SW480 (cell line): ENCODE measurements at places on chromosomes 13 and 19.

DNA sequence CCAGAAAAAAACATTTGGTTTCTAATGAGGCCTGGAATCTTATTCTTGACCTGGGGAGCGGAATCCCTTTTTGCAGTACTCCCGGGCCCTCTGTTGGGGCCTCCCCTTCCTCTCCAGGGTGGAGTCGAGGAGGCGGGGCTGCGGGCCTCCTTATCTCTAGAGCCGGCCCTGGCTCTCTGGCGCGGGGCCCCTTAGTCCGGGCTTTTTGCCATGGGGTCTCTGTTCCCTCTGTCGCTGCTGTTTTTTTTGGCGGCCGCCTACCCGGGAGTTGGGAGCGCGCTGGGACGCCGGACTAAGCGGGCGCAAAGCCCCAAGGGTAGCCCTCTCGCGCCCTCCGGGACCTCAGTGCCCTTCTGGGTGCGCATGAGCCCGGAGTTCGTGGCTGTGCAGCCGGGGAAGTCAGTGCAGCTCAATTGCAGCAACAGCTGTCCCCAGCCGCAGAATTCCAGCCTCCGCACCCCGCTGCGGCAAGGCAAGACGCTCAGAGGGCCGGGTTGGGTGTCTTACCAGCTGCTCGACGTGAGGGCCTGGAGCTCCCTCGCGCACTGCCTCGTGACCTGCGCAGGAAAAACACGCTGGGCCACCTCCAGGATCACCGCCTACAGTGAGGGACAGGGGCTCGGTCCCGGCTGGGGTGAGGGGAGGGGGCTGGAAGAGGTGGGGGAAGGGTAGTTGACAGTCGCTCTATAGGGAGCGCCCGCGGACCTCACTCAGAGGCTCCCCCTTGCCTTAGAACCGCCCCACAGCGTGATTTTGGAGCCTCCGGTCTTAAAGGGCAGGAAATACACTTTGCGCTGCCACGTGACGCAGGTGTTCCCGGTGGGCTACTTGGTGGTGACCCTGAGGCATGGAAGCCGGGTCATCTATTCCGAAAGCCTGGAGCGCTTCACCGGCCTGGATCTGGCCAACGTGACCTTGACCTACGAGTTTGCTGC is at the start of gene ICAM4:
Gene ICAM4, plus strand, starts transcription at position 153 of the 935 bp plus-strand sequence. Its CDS starts 58 bp downstream, at position 211.
- DNase-seq, result no peak

DNA sequence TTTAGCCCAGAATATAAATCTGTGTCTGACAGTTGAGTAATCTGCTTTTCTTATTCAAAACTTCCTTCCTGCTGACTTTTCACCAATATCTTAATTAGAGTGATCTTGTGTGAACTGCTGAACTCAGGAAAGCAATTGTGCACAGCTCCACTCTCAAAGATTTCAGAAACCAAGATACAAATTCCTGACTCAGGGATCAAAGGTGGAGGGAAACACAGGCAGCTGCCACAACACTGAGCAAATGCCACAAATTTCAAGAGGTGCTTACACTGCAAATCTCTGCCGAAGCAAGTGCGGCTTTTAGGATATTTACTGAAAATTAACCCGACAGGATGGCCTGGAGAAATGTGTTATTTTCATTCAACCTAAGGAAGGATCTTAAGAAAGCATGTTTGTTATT is 111.4 kb downstream of the STOML3 start:
- DNase-seq, result peak; percentile 3

GRCh38 chr19:23571175-23571574 is 115.8 kb downstream of the ZNF675 start:
- DNase-seq, result no peak

DNA sequence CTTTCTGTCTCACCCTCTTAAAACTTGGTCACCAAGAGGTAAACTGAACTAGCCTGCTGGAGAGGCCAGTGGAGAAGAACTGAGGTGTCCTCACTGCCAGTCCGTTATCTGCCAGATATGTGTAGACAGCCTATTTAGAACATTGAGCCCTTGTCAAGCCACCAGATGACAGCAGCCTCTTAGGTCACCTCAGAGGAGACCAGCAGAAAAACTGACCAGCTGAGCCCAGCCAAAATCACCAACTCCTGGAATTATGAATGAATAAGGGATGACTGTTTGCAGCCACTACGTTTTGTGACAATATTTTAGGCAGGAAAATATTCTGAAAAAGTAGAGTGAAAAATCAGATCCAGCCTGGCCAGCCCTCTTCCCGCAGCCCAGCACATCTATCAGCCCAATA is 513.9 kb downstream of the DCT start:
- no peak for DNase-seq

DNA sequence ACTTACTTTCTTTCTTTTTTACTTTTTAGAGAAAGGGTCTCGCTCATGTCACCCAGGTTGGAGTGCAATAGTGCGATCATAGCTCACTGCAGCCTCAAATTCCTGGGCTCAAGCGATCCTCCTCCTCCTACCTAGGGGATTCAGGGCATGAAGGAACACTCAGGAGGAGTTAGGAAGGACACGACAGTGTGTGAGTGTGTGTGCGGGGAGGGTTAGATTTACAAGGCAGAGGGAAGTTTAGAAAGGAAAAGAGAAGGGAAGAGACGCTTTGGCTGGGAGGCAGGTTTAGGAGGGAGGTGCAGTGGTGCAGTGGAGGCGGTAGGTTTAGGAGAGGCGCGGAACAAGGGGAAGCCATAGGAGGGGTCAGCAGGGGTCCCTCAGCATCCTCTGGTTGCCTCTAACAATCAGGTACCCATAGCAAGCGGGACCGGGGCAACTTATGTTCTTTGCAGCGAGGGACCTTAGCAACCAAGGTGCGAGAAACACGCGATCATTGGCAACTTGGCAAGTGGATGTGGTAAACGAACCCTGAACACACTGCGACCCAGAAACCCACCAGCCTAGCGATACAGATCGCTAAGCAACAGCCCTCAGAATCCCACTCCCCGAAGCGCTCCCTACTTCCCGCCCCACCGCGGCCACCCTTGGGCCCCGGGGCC is 501 bp downstream of the SIRT2 start:
- no peak for DNase-seq

GRCh38 chr19:45153339-45154063 is 7.3 kb downstream of the NKPD1 start:
- DNase-seq, result no peak

DNA sequence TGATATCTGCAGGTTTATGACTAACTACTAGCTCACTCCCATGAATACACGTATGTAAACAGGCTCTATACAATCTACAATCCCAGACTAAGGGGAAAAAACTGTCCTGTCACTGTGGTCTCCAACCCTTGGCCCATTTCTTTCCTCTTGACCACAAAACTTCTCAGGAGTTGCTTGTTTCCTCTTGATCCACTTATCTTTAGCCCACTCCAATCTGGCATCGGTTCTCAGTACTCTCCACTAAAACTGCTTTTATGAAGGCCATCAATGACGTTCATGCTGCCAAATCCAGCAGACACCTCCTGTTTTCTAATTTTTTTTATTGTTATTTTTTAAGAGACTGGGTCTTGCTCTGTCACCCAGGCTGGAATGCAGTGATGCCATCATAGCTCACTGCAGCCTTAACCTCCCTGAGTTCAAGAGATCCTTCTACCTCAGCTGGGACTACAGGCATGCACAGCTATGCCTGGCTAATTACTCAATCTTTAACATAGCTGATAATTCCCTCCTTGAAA is 31.9 kb upstream of the USPL1 start:
- DNase-seq, result no peak

DNA sequence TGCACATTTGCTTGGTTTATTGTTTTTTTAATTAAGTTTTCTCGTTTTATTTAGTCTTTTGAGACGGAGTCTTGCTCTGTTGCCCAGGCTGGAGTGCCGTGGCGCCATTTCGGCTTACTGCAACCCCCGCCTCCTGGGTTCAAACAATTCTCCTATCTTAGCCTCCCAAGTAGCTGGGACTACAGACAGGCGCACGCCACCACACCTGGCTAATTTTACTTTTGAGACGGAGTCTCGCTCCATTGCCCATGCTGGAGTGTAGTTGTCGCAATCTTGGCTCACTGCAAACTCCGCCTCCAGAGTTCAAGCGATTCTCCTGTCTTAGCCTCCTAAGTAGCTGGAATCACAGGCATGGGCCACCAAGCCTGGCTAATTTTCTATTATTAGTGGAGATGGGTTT is 1.3 kb downstream of the RPS9 start:
- no peak for DNase-seq

DNA sequence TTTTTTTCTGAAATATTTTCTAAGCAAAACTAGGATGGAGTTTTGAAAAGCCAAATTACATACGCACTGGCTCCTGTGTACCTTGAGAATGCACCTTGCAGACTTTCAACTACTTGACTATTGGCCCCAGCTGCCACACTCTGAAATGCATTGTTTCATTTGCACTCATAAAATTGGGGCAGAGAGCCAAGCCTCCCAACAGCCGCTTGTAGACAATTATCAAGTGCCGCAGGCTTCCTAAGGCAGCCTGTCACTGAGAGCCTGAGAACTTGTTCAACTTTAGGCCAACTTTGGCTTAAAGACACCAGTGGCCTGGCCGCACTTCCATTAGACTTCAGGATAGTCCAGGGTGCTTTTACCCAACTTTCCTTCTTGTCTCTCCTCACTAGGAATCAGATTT is 115.7 kb upstream of the STARD13 start:
- DNase-seq, result no peak

- peak; percentile 46 for DNase-seq
These were observed 51.3 kb downstream of the RAB20 start for GRCh38 chr13:110509971-110510786.

DNA sequence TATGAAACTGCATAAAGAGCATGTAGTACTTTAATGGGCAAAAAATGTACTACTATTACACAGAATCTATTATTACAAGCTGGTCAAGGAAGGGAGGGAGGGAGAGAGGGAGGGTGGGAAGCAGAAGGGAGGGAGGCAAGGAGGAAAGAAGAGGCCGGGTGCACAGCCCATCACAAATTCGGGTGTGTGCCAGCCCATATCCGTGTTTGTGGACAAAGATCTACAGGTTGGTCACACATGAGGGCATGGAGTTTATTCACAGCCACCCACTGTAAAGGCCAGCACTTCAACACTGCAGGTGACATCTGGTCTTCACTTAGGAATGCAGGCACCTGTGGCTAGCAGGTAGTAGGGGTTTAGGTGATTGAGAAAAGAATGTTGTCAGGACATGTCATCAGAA is 352.5 kb upstream of the NBEA start:
- no peak for DNase-seq

GRCh38 chr19:15702534-15702930 is 25.3 kb upstream of the OR10H2 start:
- peak; percentile 66 for DNase-seq

- no peak for DNase-seq
These were observed 53.8 kb upstream of the RCBTB2 start for GRCh38 chr13:48586591-48587103.

GRCh38 chr13:109569958-109570711 is 216.2 kb downstream of the IRS2 start:
- DNase-seq, result no peak

GRCh38 chr13:51539887-51540286 is 44.4 kb upstream of the WDFY2 start:
- no peak for DNase-seq

GRCh38 chr19:1239796-1240737 is 1.5 kb upstream of the ATP5F1D start:
- peak; percentile 71 for DNase-seq

- DNase-seq, result no peak
These were observed 9.0 kb upstream of the JUND start for GRCh38 chr19:18290302-18291018.

GRCh38 chr19:33427801-33428626 is 54.5 kb downstream of the CEBPG start:
- DNase-seq, result no peak

DNA sequence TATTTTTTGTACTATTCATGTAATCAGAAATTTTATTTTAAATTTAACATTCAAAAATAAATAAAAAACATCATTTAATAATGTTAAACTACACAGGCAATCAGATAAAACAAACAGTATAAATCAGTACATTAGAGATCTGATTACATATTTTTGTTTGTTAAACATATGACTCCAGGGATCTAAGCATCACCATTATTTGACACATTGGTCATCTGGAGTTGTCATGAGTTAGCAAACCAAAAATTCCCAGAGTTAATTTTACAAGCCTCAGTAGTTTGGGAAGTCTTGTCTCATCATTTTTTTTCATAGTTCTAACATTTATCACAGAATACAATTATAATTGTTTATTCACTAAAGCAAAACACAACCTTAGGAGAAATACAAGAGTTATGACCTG is 770.8 kb upstream of the SLITRK6 start:
- no peak for DNase-seq

GRCh38 chr13:101846249-101846648 is 393.8 kb downstream of the ITGBL1 start:
- no peak for DNase-seq

DNA sequence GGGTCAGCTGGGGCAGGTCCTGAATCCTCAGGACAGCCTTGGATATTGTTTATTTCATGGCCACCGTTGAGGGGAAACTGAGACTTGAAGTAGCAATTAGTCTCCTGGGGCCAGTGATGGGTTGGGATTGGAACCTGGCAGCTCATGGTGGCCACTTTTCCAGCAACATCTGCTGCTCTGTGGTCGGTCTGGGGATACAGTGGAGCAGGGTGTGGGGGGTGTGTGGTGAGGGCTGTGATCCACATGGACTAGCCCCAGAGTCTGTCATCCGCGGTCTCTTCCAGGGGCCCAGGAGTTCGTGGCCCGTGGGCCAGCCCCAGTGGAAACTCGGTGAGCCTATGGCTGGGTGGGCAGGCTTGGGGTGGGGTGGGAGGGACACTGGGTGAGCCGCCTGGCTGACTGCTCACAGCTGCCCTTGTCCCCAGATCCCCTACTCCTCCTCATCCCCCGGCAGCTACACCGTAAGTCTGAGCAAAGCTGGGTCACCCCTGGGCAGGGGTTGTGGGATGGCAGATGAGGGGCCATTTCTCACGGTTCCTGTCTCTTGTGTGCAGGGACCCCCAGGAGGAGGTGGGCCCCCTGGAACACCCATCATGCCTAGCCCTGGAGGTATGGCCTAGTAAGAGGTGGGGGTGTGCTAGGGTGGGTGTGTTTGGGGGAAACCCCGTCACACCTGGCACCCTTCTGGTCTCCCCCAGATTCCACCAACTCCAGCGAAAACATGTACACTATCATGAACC is 5.5 kb downstream of the ISYNA1 start:
- no peak for DNase-seq

DNA sequence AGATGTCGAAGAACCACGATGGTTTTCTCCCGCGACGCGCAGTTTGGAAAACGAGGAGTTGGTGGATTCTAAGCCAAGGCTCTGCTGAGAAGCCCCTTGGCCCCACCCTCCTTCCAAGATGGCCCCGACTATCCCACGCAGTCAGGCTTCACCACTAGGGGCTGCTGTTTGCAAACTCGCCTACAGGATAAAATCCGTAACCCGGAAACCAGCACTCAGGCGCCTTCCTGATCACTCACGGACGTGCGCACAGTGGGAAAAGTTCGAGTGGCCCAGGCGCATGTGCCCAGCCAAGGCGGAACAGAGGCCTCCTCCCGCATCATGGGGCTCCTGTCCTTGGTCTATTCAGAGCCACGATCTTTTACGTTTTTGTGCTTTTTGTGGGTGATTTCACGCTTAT is 19.2 kb upstream of the UQCR11 start:
- DNase-seq, result no peak

DNA sequence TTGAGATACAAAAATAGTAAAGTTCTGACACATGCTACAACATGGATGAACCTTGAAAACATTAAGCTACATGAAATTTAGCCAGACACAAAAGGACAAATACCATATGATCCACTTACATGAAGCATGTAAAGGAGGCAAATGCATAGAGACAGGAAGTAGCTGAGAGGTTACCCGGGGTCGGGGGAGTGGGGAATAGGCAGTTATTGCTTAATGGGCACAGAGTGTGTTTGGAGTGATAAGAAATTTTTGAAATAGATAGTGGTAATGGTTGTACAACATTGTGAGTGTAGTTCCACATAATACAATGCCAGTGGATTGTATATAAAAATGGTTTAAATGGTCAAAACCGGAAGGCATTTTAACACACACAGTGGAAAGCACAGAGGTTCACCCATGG is 4.3 kb downstream of the N4BP2L1 start:
- DNase-seq, result no peak
